ENCODE measurements at places on chromosomes 6 and 20.
A peak's percentile ranks its signal among the peaks of the same experiment; 100 is the strongest.

DNA sequence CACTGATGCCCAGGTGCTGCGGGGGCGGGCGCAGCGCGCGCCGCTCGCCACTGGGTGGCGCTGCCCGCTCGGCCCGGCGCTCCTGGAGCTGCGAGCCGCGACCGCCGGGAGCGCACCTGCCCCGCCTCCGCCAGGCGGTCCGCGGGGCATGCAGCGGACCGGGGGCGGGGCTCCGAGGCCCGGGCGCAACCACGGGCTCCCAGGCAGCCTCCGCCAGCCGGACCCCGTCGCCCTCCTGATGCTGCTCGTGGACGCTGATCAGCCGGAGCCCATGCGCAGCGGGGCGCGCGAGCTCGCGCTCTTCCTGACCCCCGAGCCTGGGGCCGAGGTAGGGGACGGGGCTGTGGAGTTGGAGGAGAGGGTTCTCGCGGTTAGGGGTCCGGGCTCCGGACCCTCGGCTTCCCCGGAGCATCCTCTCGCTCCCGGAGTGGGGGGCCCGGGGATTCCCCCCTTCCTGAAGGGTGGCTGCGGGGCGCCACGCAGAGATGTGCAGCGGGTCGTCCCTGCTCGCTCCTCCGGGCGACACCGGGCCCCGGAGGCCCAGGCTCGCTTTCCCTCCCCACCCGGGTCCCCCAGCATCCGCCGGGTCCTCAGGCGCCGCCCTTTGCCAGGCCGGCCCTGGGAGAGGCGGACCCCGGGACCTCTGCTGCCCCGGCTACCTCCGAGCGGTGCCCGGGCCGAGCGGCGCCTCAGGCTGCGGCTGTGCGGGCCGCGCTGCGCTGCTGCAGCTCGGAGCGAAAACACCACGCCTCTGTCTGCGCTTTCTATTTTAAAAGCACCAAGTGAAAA lies at the start of gene BCAS4:
BCAS4 (plus strand) TSS at position 216 of the 789 bp plus-strand sequence; CDS start at position 239, 23 bp downstream.
- H3K36me3 ChIP-seq: peaks cover 4% of the 10 kb centered on the region
- peak; percentile 75 for DNase-seq
- H3K27ac ChIP-seq: peak within 1 kb of the TSS; percentile 76
- peaks cover 23% of the 10 kb centered on the region for H3K4me1 ChIP-seq
- peak within 1 kb of the TSS; percentile 84 for H3K4me3 ChIP-seq

DNA sequence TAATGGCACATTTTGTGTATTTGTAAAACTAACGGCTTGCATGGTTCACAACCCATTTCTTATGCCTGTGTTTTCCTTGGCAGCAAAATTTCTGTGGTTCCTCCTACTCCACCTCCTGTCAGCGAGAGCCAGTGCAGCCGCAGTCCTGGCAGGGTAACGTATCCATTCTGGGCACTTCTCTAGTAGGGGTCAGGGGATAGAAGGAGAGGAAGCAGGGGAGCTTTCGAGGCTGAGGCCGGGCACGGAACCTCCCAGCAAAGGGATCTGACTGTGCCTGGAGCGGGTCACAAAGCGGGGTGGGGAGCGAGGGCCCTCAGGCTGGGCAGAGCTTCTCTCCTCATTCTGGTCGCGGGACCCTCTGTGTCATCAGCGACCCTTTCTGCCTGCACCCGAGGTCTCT lies 58.4 kb downstream of the SYTL3 start:
- H3K4me3 ChIP-seq: no peak overlapping the region
- H3K27me3 ChIP-seq: no peaks in the 10 kb centered on the region
- peaks cover 6% of the 10 kb centered on the region for H3K4me1 ChIP-seq

- no peak for DNase-seq
- no peaks in the 10 kb centered on the region for H3K36me3 ChIP-seq
These were observed 122.1 kb downstream of the LRRC1 start for GRCh38 chr6:53916804-53917463.

GRCh38 chr6:151391471-151392413 lies at the start of gene ZBTB2:
Gene ZBTB2 (minus strand): TSS chr6:151391559. CDS start chr6:151373637, 17,922 bp downstream.
- H3K27me3 ChIP-seq: no peaks in the 10 kb centered on the region
- no peaks in the 10 kb centered on the region for H3K36me3 ChIP-seq
- H3K4me3 ChIP-seq: peak within 1 kb of the TSS; percentile 60
- peaks cover 66% of the 10 kb centered on the region for H3K4me1 ChIP-seq

GRCh38 chr6:98976674-98977385 lies 29.1 kb upstream of the FBXL4 start:
- no peaks in the 10 kb centered on the region for H3K27me3 ChIP-seq
- H3K4me3 ChIP-seq: no peak overlapping the region
- no peaks in the 10 kb centered on the region for H3K36me3 ChIP-seq
- DNase-seq: no peak
- no peak overlapping the region for H3K27ac ChIP-seq
